Stimulated activated CD8-positive, alpha-beta memory T cell treated with anti-CD3 and anti-CD28 coated beads, Interleukin-2, amount 100 ng/mL, for 1 hour (primary cell): ENCODE measurements at places on chromosomes 13 and 19.

- DNase-seq: no peak
These were observed 6.3 kb upstream of the RDH13 start for GRCh38 chr19:55068950-55069864.

DNA sequence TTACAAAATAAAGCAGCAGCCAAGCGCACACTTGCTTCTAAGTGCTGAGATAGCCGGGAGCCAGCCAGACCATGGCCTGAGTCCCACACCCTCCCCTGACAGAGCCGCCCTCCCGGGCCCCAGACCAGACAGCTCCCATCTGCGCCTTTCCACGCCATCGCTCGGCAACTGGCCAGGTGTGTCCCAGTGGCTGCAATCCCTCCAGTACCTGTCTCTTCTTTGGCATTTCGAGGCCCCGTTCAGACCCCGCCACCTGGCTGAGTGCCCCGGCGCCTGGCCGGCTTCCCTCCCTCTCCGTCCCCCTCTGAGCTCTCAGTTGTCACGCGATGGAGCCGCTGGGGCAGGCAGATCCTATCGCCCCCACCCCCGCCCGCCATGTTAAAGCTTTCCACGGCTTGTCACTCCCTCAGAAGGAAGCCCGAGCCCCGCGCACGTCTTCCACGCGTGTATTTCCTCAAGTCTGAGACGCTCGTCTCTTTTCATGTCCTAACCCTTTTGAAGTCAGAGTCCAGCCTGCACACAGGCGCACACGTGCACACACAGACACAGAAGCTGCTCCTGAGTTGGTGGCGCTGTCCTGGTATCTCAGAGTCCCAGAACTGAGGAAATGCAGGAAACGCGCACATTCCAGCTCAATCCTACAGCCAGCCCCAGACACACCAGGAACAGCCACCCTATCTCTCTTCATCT lies 7.9 kb downstream of the MLLT1 start:
- DNase-seq: no peak

- no peak for DNase-seq
These were observed 3.6 kb downstream of the GPR4 start for GRCh38 chr19:45598267-45599001.

DNA sequence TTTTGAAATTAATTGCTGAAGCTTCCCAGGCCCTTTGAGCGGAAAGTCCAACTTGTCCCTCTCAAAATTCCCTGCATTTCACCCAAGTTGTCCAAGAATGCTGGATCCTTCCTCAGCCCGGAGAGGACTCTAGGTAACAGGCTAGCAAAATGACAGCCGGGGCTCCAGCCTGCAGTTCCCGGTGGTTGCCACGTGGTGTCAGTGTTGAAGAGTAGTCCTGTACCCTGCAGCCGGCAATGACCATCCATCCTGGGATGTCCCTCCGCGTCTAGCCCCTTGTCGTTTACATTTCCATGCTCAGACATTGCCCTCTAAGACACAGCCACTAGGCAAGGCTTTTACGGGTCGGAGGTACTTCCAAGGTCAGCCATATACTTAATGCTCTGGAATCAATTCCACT lies 31.4 kb upstream of the MTIF3 start:
- DNase-seq: no peak

GRCh38 chr13:107801621-107802020 lies 413.7 kb downstream of the LIG4 start:
- DNase-seq: no peak

DNA sequence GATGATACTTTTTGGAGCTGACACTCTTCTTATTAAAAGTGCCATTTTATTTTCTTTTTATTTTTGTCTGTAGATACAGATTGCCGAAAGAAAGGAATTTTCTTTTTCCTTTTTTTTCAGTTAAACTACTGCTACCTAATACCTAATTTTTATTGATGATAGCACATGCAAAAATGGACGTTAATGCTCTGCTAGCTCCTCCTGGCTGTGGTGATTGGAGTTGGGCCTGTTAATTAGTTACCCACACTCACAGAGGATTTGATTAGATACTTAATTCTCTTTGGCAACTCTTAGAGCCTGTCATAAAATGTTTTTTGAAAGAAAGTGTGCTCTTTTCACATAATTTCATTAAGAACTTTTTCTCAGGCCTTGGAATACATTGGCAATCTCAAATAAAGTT lies 366.8 kb downstream of the DCT start:
- DNase-seq: no peak

DNA sequence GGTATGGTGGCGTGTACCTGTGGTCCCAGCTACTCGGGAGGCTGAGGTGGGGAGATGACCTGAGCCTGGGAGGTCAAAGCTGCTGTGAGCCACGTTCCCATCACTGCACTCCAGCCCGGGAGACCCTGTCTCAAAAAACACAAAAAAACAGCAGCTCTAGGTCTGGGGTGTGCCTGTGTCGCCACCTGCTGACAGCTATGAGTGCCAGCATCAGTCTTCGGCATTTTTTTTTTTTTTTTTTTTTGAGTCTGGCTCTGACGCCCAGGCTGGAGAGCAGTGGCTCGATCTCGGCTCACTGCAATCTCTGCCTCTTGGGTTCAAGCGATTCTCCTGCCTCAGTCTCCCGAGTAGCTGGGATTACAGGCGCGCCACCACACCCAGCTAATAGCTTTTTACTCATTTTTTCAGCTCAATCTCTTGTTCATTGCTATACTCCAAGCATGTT lies 10.1 kb downstream of the AP2S1 start:
- no peak for DNase-seq
